Glutamatergic neuron (in vitro differentiated cells): ENCODE measurements at places on chromosomes 6 and 20. TPM values are rescaled to one million over a fixed set of nuclear protein-coding genes. Genes with fewer than 3 reads are reported as not detected.

The CALHM5 gene
- 0.10 TPM for total RNA-seq

The BMP7 gene
- 8.7 TPM for total RNA-seq

The ADGRG6 gene
- not detected for total RNA-seq

The PRL gene
- total RNA-seq = not detected

The MYMX gene
- total RNA-seq = 0.91 TPM

The MTG2 gene
- total RNA-seq = 27.1 TPM

The SLC25A27 gene
- total RNA-seq = 13.6 TPM

The ZNF165 gene
- 0.47 TPM for total RNA-seq
